Kasumi-1 (cell line): ENCODE measurements at places on chromosomes 3 and 15.

DNA sequence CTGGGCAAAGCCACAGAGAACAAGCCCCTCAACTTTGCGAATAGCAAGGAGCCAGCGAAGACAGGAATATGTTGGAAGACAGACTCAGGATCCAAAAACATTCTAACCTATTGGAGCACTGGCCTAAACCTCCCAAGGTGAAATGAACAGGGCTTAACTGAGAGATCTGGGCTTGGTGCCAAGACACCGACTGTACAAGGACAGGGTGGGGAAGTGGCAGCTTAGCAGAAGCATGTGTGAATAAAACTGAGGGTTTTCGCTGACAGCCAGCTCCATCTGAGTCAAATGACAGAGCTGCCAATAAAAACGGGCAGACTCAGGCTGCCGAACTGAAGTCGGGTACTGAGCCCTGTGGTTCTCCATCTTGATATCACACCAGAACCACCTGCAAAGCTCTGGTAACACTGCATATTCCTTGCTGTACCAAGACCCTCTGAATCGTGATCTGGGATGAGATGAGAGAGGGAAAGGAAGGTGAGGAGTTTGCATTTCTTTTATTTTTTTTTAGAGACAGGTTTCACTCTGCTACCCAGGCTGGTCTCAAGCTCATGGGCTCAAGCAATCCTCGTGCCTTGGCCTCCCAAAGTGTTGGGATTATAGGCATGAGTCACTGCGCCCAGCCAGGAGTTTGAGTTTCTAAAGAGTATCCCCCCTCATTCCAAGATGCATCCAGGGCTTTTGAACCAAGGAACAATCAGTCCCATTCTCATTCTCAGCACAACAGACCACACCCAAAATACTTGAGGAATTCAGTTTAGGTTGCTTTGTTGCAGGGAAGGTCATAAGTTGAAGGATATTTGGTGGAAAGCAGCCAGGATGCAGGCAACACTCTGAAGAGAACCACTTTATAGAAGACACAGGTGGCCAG is 6.0 kb upstream of the PLCB2 start:
- peak; percentile 75 for DNase-seq

DNA sequence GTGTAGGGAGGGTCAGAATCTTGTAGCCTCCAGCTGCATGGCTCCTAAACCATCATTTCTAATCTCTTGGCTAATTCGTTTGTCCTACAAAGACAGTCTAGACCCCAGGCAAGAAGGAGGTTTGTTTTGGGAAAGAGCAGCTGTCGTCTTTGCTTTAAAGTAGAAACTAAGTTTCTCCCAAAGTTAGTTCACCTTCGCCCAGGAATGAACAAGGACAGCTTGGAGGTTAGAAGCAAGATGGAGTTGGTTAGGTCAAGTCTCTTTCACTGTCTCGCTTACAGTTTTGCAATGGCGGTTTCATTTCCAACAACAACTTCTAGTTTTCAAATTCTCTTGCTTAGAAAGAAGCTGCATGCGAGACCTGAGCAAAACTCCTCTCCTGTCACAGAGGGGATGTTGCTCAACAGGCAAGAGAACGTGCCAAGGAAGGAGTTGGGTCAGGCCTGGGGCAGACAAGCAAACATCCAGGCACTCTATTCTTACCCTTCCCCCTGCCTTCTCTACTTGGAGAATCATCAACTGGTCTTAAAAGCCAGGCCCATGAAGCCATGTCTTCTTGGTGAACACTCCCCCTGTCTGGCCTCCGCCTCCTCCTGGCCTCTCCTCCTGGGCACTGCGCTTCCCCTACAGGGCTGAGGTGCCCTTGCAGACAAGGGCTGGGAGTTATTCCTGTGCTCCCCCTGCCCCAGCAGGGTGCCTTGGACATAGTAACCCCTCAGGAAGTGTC is 57.6 kb downstream of the TMEM44 start:
- peak; percentile 36 for DNase-seq

GRCh38 chr3:159418571-159419526 is 569.8 kb upstream of the IL12A start:
- no peak for DNase-seq

DNA sequence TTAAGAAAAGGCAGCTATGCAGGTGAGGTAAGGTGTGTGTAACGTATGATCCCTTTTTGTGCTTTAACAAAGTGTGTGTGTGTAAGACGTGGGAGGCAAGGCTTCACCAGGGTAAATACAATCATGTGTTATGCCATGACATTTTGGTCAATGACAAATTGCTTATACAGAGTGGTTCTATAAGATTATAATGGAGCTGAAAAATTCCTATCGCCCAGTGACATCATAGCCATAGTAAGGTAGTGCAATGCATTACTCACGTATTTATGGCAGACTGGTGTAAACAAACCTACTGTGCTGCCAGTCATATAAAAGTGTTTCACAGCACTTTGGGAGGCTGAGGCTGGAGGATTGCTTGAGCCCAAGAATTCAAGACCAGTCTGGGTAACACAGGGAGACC is 60.2 kb upstream of the LCTL start:
- no peak for DNase-seq

- no peak for DNase-seq
These were observed 431.0 kb upstream of the ATP10A start for GRCh38 chr15:26294059-26294689.

DNA sequence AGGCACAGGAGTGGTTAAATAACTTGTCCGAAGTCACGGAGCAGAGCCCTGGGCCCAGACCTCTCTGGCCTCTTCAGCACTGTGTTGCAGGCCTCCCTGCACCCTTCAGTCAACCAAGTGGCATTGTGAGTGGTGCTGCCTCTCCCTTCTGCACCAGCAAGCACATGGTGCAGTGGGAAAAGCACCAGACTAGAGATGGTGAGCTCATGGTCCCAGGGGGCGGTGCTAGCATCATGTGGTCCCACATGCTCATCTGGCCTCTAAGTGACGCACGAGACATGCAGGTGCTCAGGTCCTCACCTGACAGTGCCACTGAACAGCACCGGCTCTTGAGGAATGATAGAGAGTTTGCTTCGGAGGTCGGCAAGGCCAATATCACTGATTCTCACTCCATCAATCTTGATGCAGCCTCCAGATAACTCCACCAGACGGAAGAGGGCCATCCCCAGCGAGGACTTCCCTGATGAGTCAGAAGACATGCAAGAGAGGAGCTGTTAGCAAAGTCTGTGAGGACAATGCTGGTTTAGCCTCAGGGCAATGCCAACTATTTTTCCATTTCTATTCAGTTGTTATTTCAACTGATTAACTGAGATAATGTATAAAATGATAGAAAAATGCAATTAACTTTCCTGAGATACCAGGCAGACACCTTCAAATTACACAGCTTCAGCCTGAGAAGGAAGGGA is 53.1 kb upstream of the PARL start:
- DNase-seq: no peak

DNA sequence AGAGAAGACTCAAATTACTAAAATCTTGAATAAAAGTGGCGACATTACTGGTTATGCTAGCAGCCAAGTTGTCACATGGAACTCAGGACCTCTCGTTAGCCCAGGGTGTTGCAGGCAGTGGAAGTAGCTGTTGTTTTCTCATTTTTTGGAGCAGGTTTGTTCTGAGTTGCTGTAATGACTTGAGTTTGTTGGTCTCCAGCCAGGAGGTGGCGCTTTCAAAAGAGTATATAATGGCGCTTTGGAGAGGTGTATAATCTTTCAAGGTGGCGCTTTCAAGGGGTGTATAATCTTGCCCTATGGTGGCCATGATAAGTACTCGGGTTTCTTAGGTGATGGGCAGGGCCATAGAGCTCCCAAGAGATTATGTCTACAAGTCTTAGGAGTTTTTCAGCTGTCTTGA is 632.7 kb downstream of the NTRK3 start:
- no peak for DNase-seq

DNA sequence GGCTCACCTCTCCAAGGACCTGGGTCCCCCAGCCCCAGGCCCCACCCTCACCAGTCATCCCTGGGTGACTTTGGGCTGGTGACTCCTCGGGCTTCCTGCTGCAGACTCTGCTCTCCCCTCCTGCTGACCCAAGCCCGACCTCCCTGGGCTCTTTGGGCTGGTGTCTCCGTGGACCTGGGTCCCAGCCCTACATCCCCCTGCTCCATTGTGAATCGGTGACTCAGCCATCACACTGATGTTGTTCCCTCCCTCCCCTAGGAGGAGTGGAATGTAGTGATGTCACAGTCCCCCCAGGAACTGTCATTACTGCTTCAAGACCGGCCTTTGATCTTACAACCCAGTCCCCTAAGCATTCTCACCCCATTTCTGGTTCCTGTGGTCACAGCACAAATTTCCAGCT is 83.7 kb downstream of the ADAMTS7 start:
- DNase-seq: no peak

DNA sequence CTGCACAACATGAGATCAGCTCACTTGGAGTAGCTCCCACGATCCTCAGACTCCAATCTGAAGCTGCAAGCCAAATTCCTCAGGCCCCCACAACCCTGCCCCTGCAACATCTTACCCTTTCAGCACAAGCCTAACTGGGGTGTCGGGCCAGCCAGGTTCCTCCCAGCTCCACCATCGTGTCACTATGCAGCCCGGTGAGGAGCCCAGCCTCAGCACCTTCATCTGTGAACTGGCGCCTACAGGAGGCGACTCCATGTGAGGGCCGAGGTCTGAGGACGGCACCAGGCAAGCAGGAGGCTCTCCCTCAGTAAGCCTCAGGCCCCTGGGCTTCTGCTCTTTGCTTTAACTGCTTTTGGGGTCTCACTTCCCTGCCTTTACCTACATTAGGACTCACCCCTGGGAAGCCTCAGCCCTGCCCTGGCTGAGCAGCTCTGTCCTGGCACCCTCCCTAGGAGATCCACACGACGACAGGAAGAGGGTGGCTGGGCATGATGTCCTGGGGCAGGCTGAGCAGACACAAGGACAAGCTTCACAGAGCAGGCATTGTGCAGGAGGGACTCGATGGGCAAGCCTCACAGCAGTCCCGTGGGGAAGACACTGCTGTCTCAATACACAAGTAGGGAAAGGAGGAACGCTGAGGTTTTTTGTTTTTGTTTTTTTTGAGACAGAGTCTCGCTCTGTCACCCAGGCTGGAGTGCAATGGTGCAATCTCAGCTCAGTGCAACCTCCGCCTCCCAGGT is 104.6 kb downstream of the ADAMTS17 start:
- DNase-seq: no peak

DNA sequence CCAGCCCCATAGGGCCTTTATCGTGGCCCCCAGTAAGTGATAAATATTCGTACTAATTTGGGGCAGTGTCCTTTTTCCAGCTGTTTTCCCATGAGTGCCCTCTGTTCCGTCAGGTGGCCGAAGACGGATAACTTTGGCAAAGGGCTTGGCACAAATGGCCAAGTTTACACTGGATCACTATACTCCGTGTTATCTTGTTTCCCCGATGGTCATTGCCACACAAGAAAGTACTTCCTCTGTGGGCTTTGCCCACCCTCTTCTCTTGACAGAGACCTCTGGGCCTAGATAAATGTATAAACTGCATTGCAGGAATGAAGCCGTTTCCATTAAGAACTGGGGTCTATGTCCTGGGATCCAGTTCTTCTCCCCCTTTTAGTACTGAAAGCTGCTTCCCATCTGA is 39.1 kb downstream of the SMAD3 start:
- no peak for DNase-seq

DNA sequence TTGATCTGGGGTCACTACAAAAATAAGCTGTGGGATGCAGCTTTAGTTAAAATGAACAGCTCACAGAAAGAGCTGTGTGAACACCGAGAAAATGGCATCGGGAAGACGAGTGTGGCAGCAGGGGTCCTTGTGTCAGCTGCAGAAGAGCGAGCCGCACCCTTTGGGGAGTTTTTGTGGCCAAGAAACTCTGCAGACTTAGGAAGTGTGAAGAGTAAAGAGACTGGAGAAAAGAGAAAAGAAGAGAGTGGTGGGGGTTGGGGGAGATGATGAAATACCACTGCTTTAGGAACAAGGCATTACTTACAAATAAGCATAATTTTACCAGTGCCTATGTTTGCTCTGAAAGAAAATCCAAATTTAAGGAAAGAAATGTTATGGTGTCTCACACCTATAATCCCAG is 147.8 kb downstream of the LRRC28 start:
- DNase-seq: no peak

- DNase-seq: no peak
These were observed 327.5 kb downstream of the UACA start for GRCh38 chr15:70435872-70436271.

DNA sequence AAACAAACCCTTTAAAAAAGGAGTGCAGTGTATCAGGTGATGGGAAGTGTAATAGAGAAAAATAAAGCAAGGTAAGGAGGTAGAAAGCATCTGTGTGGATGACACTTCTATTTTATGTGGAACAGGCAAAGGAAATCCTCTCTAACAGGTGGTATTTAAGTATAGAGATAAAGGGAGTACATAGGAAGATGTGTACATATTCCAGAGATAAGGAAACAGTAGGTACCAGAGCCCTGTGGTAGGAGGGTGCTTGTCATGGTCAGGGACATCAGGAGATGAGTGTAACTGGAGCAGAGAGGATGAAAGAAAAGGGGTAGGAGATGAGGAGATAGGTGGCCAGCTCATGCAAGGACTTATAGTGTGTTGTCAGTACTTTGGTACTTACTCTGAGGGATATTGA is 65.8 kb downstream of the CHST2 start:
- no peak for DNase-seq

DNA sequence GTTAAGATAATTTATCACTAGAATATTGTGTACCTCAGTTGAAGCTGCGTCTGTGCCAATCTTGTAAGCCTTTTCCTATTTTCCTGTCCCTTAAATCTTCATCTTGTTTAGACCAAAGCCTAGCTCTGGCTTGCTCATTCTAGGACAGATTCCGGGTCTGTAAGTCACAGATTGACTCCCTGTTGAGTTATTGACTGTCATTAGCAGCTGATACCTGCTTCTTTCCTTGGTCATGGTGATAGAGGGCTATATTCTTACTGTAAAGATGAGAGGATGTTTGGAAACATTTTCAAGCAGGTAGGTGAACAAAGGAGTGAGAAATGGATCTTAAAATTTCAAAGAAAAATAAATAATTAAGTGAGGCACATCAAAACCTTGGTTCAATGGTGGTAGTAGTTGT is 200.2 kb downstream of the KCNH8 start:
- DNase-seq: no peak

- DNase-seq: no peak
These were observed 136.3 kb downstream of the TMCO5A start for GRCh38 chr15:38070778-38071177.

DNA sequence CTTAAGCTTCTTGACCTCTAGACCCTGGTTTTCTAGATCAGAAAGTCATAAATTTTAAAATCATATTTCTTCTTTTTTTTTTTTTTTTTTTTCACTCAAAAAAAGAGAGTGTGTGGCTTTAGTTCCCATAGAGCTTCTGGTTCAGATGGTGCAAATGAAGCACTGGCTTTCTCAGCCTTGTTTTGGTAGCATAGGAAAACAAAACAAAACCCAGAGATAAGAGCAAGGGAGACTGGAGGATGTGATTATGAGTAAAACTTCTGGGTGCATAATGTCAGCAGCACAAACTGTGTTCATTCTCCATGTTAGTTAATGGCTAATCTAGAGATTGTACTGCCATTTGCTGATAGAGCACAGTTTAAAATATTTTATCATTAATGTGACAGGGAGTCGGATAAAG is 55.4 kb downstream of the RARB start:
- no peak for DNase-seq

GRCh38 chr15:33124279-33124678 is 70.2 kb downstream of the FMN1 start:
- no peak for DNase-seq

- no peak for DNase-seq
These were observed 20.8 kb downstream of the HTR3C start for GRCh38 chr3:184073621-184074020.

- no peak for DNase-seq
These were observed 1.7 kb upstream of the HRG start for GRCh38 chr3:186664119-186664495.
